ENCODE measurements at places on chromosomes 3 and 15.
A peak's percentile ranks its signal among the peaks of the same experiment; 100 is the strongest.

DNA sequence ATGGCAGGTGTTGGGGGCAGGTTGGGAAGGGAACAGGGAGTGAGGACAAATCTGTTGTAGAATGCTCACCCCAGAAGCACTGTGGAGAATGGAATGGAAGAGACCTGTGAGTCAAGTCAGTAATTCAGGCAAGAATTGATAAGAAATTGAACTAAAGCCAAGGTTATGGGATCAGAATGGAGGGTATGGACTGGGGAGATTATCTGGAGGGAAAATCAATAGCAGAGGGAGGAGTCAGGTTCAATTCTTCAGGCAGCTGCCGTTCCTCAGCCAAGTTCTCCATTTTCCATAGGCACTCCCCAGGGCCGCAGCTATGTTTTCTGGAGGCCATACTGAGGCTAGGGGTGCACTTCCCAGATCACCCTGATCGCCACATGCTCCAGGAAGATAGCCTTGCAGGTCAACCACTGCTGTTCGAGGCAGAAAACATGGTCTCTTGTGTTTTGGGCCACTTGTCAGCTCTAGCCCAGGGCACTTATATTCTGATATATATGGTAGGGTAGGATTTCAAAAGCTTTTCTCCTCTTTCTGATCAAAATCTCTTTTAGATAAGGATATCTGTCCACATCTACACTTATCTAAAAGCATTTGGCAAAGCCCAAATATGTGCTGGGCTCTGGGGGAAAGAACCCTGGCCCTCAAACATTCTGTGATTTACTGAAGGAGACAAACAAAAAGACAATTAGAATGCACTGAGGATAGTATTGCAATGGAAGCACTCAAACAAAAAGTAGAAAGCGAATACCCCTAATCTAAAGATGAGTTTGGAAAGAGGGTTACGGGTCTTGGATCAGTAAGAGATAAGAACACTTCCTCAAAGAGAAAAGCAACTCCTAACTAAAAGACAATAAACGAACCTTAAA is 92.3 kb downstream of the TMEM212 start:
- DNase-seq: no peak

DNA sequence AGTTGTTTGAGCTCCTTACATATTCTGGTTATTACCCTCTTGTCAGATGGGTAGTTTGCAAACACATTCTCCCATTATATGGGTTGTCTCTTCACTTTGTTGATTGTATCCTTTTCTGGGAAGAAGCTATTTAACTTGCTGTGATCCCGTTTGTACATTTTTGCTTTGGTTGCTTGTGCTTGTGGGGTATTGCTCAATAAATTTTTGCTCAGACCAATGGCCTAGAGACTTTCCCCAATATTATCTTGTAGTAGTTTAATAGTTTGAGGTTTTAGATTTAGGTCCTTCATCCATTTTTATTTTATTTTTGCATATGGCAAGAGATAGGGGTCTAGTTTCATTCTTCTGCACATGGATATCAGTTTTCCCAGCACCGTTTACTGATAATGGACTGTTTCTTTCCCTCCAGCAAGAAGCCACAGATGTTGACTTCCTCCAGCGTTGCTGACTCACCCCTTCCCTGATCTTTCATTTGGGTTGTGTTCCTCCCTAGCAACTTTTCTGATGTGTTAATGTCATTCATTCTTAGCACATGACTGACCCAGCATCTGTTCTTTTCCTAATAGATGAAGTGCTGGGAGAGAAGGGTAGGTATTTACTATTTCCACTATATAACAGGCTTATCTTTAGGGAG is 166.7 kb upstream of the SGO1 start:
- peak; percentile 10 for DNase-seq

DNA sequence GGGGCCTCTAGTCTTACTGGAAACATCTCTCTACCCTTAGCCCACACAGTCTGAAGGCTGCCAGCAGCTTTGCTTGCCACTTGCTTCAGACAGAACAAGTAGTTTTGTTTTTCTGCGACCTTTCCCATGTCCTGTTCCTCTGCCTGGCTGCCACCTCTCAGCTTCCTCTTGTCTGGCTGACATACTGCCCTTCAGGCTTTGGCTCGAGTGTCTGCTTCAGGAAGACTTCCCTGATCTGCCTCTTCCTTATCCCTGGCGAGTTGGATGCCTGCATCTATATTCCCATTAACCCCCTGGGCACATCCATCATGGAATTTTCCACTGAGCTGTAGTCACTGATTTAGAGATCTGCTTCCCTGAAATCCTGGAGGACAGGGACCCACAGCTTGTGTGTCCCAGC is 25.1 kb upstream of the CPNE9 start:
- DNase-seq: no peak

- peak; percentile 51 for DNase-seq
These were observed 4.8 kb upstream of the FSIP1 start for GRCh38 chr15:39787479-39787878.

DNA sequence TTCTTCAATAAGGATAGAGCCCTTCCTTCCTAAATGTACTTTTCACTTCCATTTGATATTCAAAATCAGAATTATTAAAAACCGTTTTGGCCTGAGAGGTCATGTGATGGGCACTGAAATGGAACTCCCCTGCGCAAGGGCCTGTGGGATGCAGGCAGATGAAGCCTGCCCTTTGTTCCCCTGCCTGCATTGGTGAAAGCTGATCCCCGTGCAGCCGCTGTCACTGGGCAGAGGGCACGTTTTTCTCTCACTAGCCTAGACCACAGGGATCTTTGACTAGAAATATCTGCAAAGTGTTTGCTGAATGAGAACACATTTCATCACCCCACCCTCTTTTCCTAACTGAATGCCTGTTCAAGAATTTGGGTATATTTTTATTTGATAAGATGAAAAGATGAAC is 74.9 kb downstream of the TIPARP start:
- DNase-seq: peak; percentile 26

GRCh38 chr3:127424766-127425504 is 137.1 kb upstream of the PRR20G start:
- DNase-seq: no peak

DNA sequence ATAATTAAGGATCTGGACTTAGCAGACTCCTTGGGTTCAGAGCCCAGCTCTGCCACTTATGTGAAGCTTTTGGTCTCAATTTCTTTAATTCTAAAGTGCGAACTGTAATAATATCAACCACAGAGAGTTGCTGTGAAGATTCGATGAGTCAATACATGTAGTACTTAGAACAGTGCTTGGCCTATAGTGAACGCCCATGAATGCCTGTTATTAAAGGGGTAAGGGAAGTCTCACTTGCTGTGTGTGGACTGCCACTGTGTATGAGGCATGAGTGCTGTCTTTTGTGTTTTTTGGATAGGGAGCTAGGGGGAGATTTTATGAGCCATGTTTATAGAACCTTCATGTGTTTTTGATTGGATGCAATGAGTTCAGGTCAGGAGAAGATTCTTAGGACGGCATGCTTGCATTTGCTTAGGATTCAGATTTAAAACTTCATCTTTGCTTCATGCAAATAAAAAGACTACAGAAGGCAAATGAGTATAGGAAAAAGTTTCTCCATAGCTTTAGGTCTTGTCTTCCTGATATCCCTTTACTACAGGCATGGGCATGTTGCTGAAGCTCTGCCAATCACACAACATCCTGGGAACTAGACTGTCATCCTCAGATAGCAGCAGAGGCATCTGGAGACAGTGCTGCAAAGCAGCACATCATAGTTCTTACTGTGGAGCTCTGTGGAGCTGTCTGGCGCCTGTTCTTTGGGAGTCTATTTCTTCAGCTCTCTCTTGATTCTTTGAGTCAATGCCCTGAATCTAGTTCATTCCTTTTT is 50.0 kb downstream of the PLS1 start:
- DNase-seq: no peak

- no peak for DNase-seq
These were observed 174.9 kb downstream of the XXYLT1 start for GRCh38 chr3:195096053-195096452.

- no peak for DNase-seq
These were observed 199.3 kb upstream of the TBC1D5 start for GRCh38 chr3:17941766-17942165.

DNA sequence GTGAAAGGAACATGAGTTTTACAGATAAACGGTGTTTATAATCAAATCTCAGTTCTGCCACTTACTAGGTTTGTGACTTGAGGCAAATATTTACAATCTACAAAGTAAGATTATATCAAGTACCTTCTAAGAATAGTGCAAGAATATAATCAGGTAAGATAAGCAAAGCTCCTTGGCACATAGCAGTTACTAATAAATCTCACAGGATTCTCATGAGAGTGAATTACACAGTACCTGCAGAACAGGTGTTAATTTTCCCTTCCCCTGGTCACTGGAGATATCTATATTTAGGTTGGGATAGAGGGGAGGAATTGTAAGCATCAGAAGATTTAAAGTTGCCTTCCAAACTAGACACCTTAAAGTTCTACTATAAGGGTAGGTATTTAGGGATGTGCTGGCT is 53.0 kb downstream of the UBR1 start:
- no peak for DNase-seq

DNA sequence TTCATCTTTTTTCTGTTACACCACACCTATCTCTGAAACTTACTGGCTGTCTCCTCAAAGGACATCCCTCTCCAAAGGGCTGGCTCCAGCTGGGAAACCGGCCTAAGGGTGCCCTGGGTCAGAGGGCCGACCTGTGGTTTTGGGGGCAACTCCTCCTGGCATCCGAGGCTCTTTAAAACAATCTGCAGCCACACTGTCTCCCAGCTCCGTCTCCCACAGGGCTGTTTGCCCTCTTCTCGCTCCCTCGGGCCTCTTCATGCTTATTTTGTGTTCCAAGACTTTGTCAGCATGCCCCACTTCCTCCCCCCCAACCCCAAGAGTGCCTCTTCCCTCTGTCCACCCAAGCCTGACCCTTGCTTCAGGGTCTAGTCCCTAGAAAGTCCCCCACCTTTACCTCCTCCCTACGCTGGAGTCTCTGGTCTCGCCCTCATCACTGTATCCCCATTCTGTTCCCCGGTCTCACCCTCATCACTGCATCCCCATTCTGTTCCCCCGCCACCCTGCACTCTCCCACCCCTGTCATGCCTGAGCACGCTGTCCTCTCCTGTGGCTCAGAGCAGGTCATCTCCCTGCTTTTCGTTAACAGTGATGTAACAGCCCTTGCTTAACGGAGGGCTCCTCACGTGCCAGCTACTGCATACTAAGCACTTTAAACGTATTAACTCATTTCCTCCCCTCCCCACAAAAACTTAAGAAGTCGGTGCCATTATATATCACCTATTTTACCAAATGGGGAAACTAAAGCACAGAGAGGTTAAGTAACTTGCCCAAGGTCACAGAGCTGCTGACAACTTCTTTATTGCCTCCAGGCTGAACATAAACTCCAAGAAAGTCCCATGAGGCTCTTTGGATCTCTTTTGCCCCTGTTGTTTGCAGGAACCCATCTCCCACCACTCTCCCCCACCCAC is 1.1 kb upstream of the CSK start:
- DNase-seq: peak; percentile 31

DNA sequence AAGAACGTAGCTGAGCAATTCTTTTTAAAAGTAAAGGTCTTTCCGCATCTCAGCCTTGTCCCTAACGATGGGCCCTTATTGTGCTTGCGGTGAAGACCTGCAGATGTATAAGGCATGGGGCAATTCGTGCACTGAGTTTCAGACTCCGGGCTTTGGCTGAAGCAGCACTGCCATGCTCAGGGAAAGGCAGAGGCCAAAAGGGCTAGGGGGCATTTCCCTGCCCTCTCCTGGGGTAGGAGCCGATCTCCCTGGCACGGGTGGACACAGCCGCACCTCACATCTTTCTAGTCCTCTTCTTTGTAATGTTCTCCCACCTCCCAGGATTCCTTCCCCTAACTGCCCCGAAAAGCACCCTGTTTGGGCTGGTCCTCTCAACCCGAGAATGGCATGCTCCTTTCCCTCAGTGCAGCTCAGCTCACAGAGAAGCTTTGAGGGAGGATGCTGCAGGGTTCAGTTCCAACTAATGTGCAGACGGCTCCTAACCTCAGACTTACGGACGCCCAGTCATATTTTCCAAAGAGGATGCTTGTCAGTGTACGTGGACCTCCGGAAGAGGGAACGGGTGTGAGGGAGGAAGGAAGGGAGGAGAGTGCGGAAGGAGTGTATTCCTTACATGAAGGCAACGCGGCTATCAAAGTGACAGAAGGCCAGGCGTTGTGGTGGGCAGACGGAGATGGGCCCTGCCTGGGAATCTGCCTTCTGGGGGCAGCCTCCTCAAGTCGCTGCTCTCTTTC is 61.2 kb downstream of the SYNM start:
- DNase-seq: no peak

GRCh38 chr3:161026612-161027510 is 78.3 kb downstream of the B3GALNT1 start:
- no peak for DNase-seq

GRCh38 chr15:23497710-23498111 is 50.7 kb upstream of the GOLGA6L2 start:
- DNase-seq: no peak

- DNase-seq: no peak
These were observed 673 bp upstream of the HCLS1 start for GRCh38 chr3:121661376-121661775.

GRCh38 chr3:140061211-140061610 is 126.2 kb downstream of the CLSTN2 start:
- DNase-seq: no peak

DNA sequence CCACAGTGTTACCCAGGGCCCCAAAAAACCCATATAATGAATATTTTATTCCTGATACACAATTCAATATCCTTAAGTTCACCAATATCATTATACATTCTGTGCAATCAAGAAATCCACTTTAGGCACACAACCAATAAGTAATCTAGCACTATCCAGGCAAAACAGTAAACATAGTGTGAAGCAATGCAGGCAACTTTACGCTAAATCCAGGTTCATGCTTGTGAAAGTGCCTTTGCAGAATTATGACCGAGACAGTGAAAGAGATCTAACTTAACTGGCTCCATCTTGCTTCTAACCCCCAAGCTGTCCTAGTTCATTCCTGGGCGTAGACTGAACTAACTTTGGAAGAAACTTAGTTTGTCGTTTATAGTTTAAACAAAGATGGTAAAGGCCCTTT is 34.2 kb upstream of the INO80 start:
- no peak for DNase-seq

DNA sequence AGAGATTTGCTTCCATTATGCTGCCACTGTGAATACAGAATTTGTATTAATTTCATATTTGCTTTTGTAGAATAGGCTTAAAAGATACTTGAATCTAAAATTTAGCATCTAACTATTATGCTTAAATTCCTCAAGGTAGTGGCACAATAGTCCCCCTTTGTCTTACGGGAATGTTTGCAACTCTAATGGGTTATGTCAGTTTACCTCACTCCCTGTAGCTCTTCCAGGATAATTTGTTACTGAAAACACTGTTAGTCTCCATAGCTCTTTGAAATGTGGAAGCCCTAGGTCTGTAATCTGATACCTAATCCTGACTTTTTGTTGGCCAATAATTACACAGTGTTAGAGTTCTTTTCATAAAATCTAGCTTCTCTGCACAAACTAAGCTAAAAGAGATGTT is 433.4 kb downstream of the PYDC2 start:
- DNase-seq: no peak

DNA sequence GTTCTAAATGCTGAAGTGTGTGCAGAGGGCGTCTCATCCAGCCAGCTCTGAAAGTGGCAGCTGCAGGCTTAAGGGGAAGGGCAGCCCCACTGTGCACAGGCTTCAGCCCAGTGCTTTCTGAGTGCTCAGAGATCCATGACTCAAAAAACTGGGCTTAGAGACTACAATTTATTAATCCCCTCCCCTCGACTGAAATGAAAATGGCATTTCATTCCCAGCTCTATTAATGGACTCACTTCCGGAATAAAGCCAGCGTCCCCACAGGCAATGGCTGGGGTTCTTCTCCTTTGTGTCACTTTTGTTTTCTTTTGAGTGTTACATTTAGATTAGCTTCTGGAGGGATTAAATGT is 55.5 kb upstream of the PLXNA1 start:
- DNase-seq: no peak

Data from cardiac fibroblast (primary cell).